Mucosa of gallbladder (tissue), 1 donor: ENCODE measurements at places on chromosomes 13 and 19. TPM values are rescaled to one million over a fixed set of nuclear protein-coding genes. Genes with fewer than 3 reads are reported as not detected.

The PARP4 gene
- total RNA-seq, result 147 TPM

The INSR gene
- total RNA-seq, result 90.7 TPM

The IZUMO4 gene
- 11.5 TPM for total RNA-seq

The ONECUT3 gene
- total RNA-seq, result 6.3 TPM

The ZNF439 gene
- 16.3 TPM for total RNA-seq
